ENCODE measurements at places on chromosomes 16 and 17.
A peak's percentile ranks its signal among the peaks of the same experiment; 100 is the strongest.

GRCh38 chr17:28682655-28683054 lies 20.6 kb downstream of the SUPT6H start:
- DNase-seq: no peak

GRCh38 chr16:55912022-55912421 lies 36.8 kb upstream of the CES5A start:
- DNase-seq: no peak

DNA sequence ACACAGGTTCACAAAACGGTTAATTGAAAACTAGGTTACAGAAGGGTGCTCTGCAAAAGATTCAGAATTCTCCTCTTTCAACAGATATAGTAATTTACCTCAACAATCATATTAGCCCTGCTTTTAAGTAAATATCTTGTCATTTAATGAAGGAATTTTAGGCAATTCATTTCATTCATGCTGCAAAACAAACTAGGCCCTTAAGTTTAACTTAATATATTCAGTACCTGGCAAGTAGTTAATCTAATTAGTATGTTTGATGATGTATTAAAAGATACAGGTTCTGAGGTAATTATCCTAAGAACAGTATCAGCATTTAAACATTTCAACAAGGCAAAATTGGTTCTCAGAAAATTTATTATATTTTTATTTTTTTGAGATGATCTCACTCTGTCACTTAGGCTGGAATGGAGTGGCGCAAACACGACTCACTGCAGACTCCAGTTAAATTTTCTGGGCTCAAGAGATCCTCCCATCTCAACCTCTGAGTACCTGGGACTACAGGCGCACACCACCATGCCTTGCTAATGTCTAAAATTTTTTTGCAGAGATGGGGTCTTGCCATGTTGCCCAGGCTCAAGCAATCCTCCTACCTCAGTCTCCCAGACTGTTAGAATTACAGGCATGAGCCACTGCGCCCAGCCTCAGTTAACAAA lies 44.9 kb downstream of the SMURF2 start:
- no peak for DNase-seq

GRCh38 chr16:85552980-85553435 lies 60.1 kb upstream of the GSE1 start:
- DNase-seq: no peak

DNA sequence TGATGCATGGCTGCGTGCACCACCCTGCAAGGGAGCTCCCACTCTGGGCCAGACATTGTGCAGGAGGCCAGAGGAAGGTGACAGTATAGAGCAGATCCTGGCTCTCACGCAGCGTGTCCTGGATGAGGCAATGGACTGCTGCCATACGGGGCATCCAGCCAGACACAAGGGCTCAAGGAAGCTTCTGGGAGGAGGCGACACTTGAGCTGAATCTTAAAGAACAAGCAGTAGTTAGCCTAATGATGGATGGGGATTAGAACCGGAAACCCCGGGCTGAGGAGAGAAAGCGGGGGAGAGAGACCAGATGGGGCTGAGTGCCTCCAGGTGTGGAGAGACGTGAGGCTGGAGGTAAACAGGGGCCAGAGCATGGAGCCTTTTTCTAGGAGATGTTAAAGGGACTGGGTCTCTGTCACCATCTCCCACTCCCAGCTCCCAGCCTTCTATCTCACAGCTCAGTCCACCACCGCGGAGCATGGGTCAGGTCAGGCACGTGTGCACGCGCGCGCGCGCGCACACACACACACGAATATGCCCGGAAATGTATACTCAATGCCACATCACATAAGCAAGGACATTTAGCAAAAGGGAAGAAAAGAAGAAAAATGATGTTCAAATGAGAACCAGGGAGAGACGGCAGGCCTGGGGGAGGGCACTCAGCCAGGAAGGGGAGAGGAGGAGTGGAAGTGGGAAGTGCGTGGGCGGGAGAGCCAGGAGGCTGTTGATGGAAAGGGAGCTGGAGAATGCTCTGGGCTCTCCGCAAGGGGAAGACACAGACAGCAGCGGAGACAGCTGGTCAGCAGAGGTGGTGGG lies 46.3 kb downstream of the CCDC42 start:
- no peak for DNase-seq

DNA sequence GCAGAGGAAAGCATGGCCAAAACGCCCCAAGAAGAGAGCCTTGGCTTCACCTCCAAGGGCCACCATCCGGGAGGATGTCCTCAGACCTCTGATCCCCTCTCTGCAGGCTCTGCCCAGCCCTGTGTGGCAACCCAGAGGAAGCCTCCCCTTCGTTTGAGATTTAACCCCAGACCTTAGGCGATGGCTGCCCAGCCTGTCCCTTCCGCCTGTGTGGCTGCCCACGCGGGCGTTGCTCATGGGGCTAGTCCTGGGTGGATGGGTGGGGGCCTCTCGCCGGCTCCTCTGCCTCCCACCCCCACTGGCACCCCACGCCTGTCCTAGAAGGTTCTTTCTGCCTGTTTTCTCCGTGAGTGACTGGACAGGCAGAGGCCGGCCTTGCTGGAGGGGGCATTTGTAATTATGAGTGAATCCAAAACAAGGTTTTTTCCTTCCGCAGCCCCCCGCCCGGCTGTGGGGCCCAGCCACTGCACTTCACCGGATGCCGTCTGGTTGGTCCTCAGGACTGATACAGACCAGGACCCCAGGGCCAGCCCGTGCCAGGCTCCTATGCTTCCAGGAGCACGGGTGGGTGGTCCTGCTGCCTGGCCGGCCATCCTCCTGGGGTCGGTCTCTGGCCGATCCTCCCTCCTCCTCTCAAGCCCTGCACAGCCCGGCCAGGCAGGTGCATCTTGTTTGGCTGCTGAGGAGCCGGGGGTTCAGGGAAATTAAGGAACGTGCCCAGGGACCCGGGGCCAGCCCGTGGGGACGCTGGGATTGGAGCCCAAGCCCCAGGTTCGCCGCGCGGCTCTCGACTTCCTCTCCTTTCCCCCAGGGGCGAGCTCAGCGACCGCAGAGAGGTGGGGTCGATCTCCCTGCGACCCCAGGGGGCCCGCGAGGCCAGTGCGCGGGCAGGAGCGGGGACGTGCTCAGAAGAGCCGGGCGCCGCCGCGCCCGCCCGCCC lies at the start of gene TMEM235:
Gene TMEM235 (plus strand): TSS at position 636 of the 940 bp plus-strand sequence. CDS start 393 bp downstream, outside the sequence.
- DNase-seq: no peak

- no peak for DNase-seq
These were observed 292 bp downstream of the WSCD1 start for GRCh38 chr17:6070430-6070912.

DNA sequence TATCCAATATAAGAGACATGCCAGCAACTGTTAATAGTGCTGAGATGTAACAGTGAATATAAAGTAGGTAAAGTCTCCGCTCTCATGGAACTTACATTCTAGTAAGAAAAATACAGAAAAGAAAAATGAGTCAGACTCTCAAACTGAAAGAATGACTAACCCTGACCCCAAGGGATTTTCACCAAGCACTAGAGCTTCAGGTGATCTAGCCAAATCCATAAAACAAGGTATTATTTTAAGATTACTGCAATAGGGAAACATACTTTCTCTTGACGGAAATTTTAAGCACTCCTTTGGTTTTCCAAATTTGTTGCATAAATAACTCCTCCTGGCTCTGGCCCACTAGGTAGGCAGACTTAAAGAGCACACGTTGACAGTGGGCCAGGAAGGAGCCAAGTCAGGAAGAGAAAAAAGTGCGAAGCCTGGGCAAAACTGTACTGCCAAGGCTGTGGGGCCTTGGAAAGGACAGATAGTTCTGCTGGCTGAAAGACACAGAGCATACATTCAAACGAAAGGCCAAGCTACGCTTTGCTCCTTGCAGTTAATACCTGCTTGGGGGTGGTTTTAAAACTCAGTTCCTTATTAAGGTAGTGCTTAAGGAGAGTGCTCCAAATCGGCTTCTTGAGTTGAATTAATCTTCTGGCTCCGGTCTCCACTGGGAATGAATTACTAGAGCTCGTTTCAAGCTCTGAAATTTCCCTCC lies 1.4 kb downstream of the GOT2 start:
- no peak for DNase-seq

GRCh38 chr16:2148714-2149629 lies 547 bp downstream of the RAB26 start:
- no peak for DNase-seq

DNA sequence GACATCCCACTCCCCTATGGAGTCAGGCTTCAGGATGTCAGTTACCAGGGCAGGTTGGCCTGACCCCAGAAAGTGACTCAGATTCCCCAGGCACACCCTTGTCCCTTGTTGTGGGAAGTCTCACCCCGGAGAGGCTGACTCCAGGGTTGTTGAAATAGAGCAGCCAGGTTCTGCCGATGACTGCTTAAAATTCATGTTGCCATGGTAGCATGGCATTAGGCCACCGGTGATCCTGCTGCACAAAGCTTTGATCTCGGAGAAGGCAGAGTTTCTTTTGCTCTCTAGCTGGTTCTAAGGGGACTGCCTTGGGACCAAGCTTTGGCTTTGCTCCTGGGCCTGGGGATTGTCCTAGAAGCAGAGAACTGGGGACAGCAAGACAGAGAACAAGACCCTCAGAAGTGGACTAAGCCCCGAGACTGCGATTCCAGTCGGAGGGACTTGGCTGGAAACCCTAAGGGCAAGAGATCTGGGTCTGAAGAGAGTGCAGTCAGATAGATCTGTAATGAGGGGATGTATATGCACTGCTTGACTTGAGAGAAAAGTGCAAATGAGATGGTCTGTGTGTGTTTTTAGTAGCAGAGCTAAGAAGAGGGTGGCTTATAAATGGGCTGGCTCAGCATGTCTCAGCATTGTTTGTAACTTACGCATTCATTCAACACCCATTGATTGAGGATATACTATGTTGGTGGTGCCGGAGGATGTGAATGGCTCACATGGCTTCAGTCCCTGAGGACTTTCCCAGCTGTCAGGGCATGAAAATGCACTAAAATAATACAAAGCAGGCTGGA lies 106.9 kb downstream of the RGS9 start:
- peak; percentile 56 for DNase-seq

DNA sequence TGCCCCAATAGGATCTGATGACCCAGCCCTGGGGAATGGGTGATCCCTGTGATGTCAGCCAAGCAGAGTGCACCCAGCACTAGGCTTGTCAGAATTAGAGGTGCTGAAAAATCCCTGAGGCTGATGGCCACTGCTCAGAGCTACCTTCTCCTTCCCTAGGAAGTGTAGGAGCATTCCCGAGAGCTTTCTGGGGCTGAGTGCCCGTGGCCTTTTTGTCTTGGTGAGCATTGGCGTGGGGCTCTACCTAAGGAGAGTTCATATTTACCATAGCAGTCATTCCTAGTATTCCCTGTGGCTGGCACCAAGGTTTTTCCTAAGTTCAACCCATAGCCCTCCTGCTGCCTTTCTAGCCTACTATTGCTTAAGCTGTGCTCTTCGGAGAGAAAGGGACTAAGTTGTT lies 22.6 kb upstream of the ARHGAP23 start:
- no peak for DNase-seq

DNA sequence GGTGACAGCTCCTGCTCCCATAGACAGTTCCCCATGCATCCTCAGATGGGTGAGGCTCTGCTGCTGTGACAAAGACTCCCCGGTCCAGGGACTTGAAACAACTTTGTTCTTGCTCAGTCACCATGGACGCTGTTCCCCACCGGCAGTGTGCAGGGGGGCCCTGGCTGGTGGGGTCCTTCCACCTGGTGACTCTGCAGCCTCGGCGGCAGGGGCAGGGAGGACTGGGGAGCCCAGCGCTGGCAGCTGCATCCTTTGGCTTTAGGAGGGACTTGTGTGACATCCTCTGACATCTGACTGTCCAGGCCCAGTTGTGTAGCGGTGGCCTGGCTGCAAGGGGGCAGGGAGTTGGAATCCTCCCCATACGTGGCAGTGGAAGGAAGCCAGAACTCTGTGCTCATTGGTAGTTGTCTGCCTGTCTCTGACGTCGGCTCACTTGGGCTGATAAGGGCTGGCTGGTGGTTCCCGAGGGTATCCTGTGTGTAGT lies 107.3 kb downstream of the CMIP start:
- DNase-seq: no peak

- no peak for DNase-seq
These were observed 106.2 kb upstream of the AXIN2 start for GRCh38 chr17:65667656-65668055.

DNA sequence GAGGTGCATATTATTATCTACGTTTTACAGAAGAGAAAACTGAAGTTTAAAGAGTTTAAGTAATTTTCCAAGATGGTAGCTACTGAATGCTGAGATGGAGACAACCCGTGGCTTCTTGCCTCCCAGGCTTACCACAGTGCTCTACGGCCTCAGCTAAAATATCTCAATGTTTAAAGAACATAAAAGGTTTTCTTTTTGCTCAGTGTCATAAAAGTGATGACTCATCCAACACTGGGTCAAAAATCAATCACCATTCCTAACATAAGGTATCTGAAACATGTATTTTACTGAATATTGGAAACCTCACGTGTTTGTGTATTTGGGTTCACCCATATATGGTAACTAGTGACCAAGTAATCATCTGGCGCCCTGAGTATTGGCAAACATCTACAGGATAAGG lies 18.4 kb downstream of the ABCA9 start:
- no peak for DNase-seq

DNA sequence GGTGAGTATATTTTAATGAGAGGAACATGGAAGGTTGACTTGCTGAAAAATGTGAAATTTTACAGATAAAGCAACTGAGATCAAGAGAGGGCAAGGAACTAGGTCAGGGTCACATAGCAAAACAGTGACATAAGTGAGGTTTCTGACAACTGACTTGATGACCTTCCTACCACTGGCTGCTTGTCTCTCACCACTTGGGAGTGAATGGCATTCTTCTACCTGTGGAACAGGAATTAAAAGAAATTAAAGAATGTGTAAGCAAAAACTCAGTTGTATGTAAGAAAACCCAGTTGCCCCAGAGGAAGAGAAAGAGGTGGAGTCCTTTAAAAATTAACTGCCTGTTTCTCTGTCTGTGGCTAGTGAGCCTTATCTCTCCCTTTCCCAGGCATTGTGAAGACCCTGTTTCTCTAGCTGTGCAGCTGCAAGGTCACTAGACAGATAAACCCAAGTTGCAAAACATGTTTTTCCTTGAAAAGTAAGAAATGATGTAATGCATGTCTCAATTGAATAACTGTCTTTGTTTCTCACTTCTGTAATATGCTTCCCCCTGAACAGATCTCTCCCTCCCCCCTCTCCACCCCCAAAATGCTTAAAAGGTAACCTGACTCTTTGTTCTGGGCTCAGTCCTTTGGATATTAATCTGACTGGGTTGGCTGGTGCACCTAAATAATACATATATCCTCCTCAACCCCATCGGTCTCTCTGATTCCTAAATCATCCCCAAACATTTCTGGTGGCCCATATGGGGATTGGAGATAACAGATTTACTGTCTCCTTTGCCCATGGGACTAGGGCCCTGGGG lies 23.4 kb downstream of the ACSM1 start:
- DNase-seq: no peak

All from NCI-H1105 treated with DMSO at 0.1 percent for 48 hours (cell line).